ENCODE measurements at places on chromosomes 5 and 9. TPM values are rescaled to one million over a fixed set of nuclear protein-coding genes. Genes with fewer than 3 reads are reported as not detected.

ADAMTS19 gene
- 1.7 TPM for total RNA-seq

ITGA1 gene
- total RNA-seq, result 42.7 TPM

CCDC192 gene
- total RNA-seq, result not detected

CENPH gene
- total RNA-seq, result 3.9 TPM

PCSK1 gene
- 1.7 TPM for total RNA-seq

RNF180 gene
- total RNA-seq, result 14.0 TPM

APBA1 gene
- total RNA-seq, result 13.3 TPM

KIF20A gene
- total RNA-seq, result 2.5 TPM

SLC6A7 gene
- total RNA-seq, result 0.25 TPM

RASA1 gene
- total RNA-seq, result 22.1 TPM

GALNT12 gene
- total RNA-seq, result 5.4 TPM

DNA sequence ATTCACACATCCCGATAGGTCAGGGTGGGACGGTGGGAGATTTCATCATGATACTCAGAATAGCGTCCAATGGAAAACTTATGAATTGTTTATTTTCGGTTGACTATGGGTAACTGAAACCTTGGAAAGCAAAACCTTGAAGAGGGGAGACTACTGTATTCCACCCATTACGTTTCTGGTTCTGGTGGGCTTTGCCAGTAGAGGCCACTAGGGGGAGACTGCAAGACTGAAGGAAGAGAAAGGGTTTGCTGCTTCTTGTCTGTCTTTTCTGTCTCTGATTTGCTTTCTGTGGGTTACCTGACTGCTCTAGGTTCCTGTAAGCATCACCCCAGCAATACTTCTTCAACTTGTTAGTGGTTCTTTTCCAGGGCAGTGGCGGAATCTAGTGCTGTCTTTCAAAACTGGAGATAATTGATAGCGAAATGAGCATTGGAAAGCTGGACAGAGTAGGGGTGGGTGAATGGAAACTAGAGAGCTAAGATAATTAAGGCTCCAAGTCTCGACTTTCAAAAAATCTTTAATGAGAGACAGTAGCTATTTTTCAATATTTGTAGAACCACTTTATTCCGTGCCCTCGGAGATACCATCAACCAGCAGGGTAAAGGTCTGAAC, 27.0 kb downstream of the GRIN3A start:
- no peaks in the 10 kb centered on the region for H3K27me3 ChIP-seq
- H3K36me3 ChIP-seq, result no peaks in the 10 kb centered on the region
- no peaks in the 10 kb centered on the region for H3K4me1 ChIP-seq
- H3K4me3 ChIP-seq, result no peak overlapping the region
- no peak overlapping the region for H3K27ac ChIP-seq

GRCh38 chr9:35984021-35984420, 26.1 kb upstream of the OR2S2 start:
- no peaks in the 10 kb centered on the region for H3K4me1 ChIP-seq
- no peak overlapping the region for H3K4me3 ChIP-seq

GRCh38 chr9:107240260-107240659, 42.8 kb upstream of the RAD23B start:
- DNase-seq, result no peak
- no peaks in the 10 kb centered on the region for H3K4me1 ChIP-seq
- H3K4me3 ChIP-seq, result no peak overlapping the region
- H3K27me3 ChIP-seq, result no peaks in the 10 kb centered on the region
- no peaks in the 10 kb centered on the region for H3K36me3 ChIP-seq

GRCh38 chr9:122015170-122015821, 77.8 kb downstream of the TTLL11 start:
- H3K4me3 ChIP-seq, result no peak overlapping the region
- H3K4me1 ChIP-seq, result no peaks in the 10 kb centered on the region
- H3K27me3 ChIP-seq, result no peaks in the 10 kb centered on the region
- H3K27ac ChIP-seq, result no peak overlapping the region
- no peaks in the 10 kb centered on the region for H3K36me3 ChIP-seq

DNA sequence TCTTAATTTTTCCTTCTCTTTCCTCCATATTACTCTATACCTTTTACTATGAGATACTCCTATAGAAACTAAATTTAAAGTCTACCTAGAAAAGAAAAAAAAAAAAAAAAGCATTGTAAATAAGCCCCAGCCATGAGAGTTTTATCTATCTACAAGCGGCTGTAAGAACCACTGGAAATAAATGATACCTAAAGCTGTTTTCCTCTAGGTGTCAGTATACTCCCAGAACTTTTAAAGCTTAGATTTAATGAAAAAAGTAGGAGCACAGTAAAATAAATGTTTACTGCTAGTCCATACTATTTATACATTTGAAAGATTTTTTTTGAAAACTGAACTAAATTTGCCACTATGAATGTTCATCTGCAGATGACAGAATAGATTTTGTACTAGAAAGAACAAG, 26.2 kb downstream of the TYRP1 start:
- no peak overlapping the region for H3K27ac ChIP-seq
- H3K4me1 ChIP-seq, result no peaks in the 10 kb centered on the region

DNA sequence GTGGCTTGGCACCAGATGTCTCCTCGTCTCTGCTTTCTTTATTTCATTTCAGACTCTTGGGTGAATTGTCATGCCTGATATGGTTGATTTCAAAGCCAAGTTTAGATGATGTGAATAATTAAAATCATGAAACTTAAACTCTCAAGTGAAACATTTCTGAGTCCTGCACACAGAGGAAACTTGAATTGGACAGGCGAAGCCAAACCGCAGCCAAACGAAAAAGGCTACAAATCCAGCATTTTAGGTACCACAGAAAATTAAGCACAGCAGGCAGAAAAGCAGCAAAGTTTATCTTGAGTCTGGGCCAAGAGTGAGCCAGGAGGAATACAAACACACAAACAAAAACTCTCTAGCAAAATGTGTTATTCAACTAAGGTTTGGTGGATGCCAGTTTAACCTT, 659.8 kb upstream of the KLF4 start:
- no peak overlapping the region for H3K4me3 ChIP-seq
- H3K27ac ChIP-seq, result no peak overlapping the region
- H3K27me3 ChIP-seq, result no peaks in the 10 kb centered on the region
- no peak for DNase-seq
- peaks cover 18% of the 10 kb centered on the region for H3K4me1 ChIP-seq
- H3K36me3 ChIP-seq, result no peaks in the 10 kb centered on the region

DNA sequence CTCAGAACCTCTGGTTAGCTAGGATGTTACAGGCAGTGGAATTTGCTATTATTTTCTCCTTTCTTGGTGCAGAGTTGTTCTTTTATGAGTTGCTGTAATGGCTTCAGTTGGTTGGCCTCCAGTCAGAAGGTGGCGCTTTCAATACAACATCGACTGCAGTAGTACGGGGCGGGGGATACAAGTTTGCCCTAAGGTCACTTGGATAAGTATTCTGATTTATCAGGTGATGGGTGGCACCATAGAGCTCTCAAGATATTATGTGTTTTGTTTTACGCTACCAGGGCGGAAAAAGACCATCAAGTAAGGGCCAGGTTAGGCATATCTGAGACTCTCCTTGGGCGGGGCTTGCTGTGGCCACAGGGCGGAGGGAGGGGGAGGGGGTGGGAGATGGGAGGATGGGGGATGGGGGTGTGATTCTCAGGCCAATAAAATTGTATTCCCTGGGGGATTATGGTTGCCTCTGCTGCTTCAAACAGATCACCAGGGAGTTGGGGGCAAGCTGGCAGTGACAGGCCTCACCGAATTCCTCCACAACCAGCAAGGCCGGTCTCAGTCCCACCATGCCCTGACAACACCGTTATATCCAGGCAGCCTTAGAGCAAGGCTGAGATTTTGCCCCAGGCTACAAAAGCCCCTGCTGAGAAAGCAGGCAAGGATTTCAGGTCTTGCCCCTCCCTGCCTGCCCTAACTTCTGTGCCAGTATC, 15.9 kb upstream of the RNF38 start:
- peaks cover 8% of the 10 kb centered on the region for H3K4me1 ChIP-seq
- H3K27me3 ChIP-seq, result no peaks in the 10 kb centered on the region
- no peaks in the 10 kb centered on the region for H3K36me3 ChIP-seq
- no peak overlapping the region for H3K4me3 ChIP-seq
- no peak overlapping the region for H3K27ac ChIP-seq
- DNase-seq, result no peak

DNA sequence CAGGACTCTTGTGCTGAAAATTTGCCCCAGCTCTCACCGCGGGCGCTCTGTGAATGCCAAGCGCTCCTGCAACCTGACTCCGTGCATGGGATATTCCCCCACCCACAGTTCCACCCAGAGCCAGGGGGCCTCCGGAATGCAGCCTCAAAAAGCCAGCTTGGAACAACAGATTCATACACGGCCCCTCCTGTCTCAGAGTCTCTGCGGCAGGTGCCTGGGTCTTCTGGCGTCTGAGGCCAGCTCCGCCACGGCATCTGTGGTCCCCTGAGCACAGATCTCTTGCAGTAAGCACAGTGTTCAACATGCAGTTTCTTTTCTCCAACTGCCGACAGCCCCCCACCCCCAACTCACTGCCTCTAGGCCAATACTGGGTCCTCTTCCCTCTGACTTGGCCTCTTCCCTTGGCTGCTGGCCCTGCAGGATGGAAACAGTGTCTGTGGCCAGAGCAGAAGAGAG, 355.7 kb upstream of the IRX2 start:
- no peaks in the 10 kb centered on the region for H3K36me3 ChIP-seq
- no peak overlapping the region for H3K4me3 ChIP-seq

- H3K27ac ChIP-seq, result no peak overlapping the region
- no peak for DNase-seq
- no peaks in the 10 kb centered on the region for H3K4me1 ChIP-seq
- no peaks in the 10 kb centered on the region for H3K36me3 ChIP-seq
Observed at GRCh38 chr9:73200694-73201452, 49.2 kb downstream of the ANXA1 start.

- H3K36me3 ChIP-seq, result no peaks in the 10 kb centered on the region
- no peak overlapping the region for H3K4me3 ChIP-seq
- H3K27ac ChIP-seq, result no peak overlapping the region
- H3K27me3 ChIP-seq, result no peaks in the 10 kb centered on the region
- H3K4me1 ChIP-seq, result no peaks in the 10 kb centered on the region
Observed at GRCh38 chr5:3282841-3283240, 312.8 kb upstream of the IRX1 start.

DNA sequence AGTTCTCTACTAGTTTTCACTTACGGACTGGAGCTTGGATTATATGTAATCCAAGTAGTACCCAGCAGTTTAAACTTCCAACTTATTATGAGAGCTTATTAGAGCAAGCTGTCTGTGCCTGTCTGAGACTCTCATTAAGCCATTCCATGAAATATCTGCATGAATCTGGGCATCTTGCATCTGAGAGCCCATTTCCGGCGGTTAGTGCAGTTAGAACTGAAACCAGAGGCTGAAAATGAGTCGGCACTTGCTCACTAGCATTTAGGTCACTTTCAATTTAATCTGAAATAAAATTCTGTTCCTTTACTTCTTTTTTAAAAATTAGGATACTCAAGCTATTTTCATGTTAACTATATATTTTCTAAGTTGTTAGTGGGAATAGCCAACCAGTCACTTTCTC, 102.2 kb downstream of the MEGF10 start:
- H3K27ac ChIP-seq, result no peak overlapping the region
- DNase-seq, result no peak
- H3K27me3 ChIP-seq, result no peaks in the 10 kb centered on the region
- no peaks in the 10 kb centered on the region for H3K36me3 ChIP-seq
- no peaks in the 10 kb centered on the region for H3K4me1 ChIP-seq

GRCh38 chr9:131496844-131497405, 5.8 kb upstream of the POMT1 start:
- H3K4me3 ChIP-seq, result no peak overlapping the region
- peaks cover 11% of the 10 kb centered on the region for H3K4me1 ChIP-seq
- DNase-seq, result no peak

- H3K36me3 ChIP-seq, result no peaks in the 10 kb centered on the region
- H3K4me3 ChIP-seq, result no peak overlapping the region
- no peak for DNase-seq
- H3K4me1 ChIP-seq, result peaks cover 34% of the 10 kb centered on the region
- no peak overlapping the region for H3K27ac ChIP-seq
Observed at GRCh38 chr9:15240927-15241326, 66.1 kb downstream of the TTC39B start.

DNA sequence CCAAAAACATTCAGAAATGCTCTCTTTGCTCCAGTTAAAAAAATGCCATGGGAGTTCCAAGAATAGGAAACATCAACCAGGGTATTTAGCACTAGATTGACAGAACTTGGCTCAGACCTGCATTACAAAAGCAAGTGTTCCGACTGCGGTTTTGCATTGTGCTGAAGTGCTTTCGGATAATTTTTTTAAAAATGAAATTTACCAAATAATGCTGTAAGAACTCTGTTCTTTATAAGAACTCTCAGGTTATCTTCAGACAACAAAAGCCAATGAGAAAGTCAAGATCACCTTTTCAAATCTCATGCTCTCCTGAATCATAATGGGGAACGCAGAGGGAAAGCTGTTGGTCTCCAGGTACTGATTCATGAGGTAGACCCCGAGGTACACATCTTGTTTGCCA, 483 bp upstream of the PLPP6 start:
- peaks cover 44% of the 10 kb centered on the region for H3K4me1 ChIP-seq
- peak overlapping the region; percentile 76 for H3K27ac ChIP-seq
- no peaks in the 10 kb centered on the region for H3K27me3 ChIP-seq
- H3K4me3 ChIP-seq, result peak overlapping the region; percentile 84
- no peak for DNase-seq

- no peaks in the 10 kb centered on the region for H3K27me3 ChIP-seq
- DNase-seq, result no peak
- peak overlapping the region; percentile 8 for H3K27ac ChIP-seq
- H3K4me3 ChIP-seq, result no peak overlapping the region
- no peaks in the 10 kb centered on the region for H3K36me3 ChIP-seq
Observed at GRCh38 chr5:135194573-135195269, 160.7 kb upstream of the PITX1 start.

DNA sequence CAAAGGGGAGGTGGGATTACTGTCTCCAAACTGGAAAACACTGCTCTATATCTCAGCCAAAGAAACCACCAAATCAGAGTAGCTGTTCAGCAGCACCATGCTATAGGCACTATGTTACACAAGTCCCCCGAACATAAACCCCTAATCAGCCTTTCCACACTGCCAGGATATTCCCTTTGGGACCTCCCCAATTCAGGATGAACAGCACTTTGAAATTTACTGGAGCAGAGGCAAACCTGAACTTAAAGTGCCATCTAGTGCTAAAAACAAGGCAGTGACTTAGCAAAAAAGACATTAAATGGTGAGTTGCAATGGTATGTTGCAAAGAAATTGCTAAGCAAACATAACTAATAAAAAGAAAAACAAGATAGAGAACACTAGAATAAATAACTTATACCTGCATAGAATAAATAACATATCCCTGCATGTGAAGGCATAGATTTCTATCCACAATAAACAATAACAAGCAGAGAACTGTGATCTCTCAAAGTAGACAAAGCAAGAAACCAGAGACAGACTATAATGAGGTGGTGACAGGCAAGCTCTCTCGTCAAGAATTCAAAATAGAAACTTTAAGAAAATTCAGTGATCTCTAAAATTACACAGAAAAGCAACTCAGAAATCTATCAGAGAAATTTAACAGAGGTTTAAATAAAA, 584.4 kb upstream of the ACO1 start:
- H3K4me3 ChIP-seq, result no peak overlapping the region
- H3K4me1 ChIP-seq, result no peaks in the 10 kb centered on the region
- H3K27me3 ChIP-seq, result no peaks in the 10 kb centered on the region
- H3K27ac ChIP-seq, result no peak overlapping the region
- DNase-seq, result no peak
- H3K36me3 ChIP-seq, result no peaks in the 10 kb centered on the region
